Stimulated activated CD4-positive, alpha-beta T cell treated with anti-CD3 and anti-CD28 coated beads, Interleukin-4, amount 100 ng/mL, for 48 hours (primary cell): ENCODE measurements at places on chromosomes 12 and 14.
A peak's percentile ranks its signal among the peaks of the same experiment; 100 is the strongest.

- DNase-seq = no peak
Measured at GRCh38 chr14:23411563-23412525, 3.8 kb upstream of the MYH6 start.

GRCh38 chr12:102421802-102422583, 58.4 kb downstream of the IGF1 start:
- no peak for DNase-seq

DNA sequence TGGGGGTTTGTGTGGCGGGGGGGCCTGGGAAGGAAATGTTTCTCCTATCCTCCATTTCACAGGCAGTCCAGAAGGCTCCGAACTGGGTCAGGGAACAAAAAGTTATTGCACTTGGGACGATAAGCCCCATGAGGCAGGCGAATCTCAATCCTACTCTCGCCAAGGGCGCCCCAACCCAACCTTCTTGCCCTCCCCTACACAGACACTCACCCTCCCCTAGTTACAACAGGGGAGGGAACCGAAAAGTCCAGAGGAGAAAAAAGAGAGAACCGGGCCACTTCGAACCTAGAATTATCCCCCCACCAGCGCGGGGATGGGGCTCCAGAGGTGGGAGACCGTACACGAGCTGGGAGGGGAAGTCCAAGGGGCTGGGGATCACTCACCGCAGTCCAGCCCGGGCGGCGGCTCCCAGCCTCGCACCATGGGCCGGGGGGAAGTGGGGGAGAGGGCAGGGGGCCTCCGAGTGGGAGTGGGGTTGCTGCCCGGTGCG, 357 bp downstream of the HOMEZ start:
- DNase-seq = no peak

- peak; percentile 55 for DNase-seq
Measured at GRCh38 chr12:51341251-51342007, 5.0 kb downstream of the CELA1 start.

- DNase-seq = no peak
Measured at GRCh38 chr14:66078006-66078405, 408.2 kb upstream of the CCDC196 start.

DNA sequence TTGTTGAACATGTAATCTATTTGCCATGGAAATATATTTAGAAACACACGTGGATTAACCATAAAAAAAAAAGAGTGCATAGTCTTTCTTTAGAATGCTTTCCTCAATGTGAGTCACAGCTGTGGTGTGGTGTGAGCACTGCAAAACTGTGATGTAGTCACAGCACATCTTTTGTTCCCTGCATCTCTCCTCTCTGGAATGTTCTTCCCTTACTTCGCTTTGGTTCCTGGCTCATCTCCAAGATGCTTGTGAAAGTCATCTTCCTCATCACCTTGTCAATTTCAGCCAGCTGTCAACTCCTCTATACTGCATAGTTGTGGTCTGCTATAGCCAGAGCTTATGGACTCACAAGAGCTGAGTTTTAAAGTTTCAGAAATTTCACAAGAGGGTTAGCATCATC, 60.2 kb downstream of the STAB2 start:
- no peak for DNase-seq

DNA sequence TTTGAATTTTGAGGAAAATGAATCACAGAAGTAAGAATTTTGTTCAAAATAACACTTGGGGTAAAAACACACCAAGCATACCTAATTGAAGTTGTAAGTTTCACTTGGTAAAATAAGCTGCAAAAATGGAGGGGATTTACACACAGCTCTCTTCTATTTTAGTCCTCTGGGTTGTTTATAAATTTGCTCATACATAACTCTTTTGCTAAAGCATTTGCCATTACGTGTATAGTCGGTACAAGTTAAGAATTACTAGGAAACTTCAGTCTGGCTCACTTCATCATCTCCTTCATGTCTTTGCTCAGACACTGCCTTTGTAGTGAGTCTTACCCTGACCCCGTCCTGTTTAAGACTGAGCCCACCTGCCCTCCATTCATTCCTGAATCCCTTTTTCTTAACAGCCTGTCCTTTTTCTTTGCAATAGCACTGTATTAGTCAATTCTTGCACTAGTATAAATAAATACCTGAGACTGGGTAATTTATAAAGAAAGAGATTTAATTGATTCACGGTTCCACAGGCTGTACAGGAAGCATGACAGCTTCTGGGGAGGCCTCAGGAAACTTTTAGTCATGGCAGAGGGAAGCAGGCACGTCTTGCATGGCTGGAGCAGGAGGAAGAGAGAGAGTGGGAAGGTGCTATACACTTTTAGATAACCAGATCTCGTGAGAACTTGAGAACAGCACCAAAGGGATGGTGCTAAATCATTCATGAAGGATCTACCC, 451.1 kb downstream of the PCNX1 start:
- no peak for DNase-seq

GRCh38 chr14:22807432-22808087, 7.7 kb downstream of the SLC7A7 start:
- DNase-seq = no peak

DNA sequence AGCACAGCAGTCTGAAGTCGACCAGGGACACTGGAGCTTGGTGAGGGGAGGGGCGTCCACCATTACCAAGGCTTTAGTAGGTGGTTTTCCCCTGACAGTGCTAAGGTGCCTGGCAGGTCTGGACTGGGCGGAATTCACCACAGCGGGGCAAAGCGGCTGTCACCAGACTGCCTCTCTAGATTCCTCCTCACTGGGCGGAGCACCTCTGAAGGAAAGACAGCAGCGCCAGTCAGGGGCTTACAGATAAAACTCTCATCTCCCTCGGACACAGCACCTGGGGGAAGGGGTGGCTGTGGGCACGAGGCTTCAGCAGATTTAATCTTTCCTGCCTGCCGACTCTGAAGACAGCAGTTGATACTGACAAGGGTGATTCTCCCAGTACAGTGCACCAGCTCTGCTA, 39.1 kb downstream of the DDHD1 start:
- no peak for DNase-seq

DNA sequence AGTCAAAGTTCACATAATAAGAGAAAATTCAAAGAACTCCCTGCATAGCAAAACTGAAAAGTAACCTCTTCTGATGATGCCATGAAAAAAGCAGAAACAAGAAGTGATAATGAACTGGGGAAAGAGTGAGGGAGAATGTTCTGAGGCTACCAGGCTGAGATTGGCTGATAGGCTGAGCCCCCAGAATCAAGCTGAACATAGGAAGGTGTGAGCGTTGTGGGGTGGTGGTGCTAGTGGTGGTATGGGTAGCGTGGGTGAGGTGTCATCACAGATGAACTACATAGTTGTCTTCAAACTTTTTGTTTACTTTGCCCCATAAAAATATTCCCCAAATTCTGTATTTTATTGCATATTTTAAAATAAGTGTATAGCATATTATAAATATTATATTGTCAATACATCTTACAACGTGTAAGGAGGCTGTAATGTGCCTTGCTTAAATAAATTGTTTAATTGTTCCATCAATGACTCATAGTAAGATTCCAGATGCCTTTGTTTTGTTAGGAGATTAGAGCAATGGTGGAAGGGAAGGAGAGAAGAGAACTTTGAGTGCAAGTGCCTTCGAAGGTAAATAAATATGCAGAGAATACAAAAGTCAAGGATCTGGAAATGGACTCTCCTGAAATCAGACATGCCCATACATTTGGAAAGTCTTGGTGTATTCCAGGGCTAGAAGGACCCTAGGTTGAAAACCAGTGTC, 15.8 kb upstream of the CFAP54 start:
- no peak for DNase-seq

DNA sequence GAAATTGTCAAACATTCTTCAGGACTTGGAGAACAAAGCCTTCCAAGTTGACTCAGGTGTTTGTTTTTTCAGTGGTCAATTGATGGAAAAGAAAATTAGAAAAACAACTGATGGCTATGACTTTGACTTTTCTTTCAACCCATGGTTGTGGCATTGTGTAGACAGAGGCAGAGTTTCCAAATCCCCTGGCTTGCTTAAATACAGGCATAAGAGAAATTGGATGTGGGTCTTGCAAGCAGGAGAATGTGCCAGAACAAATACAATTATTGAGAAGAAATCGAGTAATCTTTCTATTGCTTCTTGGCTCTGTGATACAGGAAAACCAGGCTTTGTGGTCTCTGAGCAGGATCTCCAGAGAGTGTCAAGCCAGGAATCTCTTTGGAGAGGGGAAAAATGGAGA, 40.9 kb upstream of the FRMD6 start:
- DNase-seq = no peak

DNA sequence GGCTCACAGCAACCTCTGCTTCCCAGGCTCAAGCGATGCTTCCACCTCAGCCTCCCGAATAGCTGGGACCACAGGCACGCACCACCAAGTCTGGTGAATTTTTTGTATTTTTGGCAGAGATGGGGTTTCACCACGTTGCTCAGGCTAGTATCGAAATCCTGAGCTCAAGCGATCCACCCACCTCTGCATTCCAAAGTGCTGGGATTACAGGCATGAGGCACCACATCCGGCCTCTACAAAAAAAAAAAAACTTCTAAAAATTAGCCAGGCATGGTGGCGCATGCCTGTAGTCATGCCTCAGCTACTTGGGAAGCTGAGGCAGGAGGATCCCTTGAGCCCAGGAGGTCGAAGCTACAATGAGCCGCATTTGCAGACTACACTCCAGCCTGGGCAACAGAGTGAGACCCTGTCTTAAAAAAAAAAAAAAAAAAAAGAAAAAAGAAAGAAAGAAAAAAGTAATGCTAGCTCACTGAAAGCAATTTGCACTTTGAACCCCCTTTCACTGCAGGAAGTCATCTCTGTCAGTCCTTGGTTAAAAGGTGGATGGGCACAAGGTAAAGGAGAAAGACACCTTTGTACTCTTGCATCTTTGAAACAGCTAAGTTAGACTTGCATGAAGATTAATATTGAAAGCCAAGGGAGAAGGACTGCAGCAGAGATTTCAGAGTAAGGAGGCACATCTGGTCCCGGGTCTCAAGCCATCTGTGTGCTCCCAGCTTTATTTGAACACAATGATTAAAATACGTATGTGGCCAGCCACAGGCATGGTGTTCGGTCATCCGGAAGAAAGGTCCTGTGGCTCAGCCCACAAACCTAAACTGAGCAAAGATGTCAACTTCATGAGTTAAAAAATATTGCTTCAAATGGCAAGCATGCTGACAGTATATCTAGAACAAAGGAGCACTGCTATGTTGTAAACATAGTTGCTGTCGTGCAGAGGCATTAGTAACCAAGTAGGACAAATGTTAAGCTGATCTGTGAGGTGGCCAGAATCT, 103.8 kb upstream of the HMGA2 start:
- no peak for DNase-seq

- no peak for DNase-seq
Measured at GRCh38 chr12:67920413-67920812, 68.8 kb upstream of the IFNG-AS1 start.

DNA sequence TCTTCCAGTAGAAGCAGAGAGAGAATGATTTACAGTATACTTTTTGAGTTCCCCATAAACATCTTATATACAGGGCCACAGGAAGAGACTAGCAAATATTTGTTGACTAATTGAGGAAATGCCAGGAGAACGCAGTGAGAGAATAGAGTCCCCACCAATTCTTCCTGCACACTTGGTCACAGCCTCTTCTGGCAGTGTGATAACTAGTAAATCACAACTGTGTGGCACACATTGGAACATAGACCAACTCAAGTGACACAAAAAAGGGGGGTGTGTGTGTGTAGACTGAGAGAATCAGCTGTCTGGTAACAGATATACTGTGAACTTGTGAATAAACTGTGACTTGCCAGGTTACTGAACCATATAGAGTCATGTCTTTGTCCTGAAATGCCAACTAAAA, 10.2 kb downstream of the PFKM start:
- no peak for DNase-seq

GRCh38 chr14:99612738-99613330, 8.8 kb upstream of the CCDC85C start:
- no peak for DNase-seq

- DNase-seq = no peak
Measured at GRCh38 chr14:50839691-50840090, 8.7 kb upstream of the NIN start.

- DNase-seq = no peak
Measured at GRCh38 chr14:100842799-100843198, 16.9 kb downstream of the MEG3 start.

GRCh38 chr12:84542289-84542688, 370.3 kb downstream of the SLC6A15 start:
- DNase-seq = no peak

DNA sequence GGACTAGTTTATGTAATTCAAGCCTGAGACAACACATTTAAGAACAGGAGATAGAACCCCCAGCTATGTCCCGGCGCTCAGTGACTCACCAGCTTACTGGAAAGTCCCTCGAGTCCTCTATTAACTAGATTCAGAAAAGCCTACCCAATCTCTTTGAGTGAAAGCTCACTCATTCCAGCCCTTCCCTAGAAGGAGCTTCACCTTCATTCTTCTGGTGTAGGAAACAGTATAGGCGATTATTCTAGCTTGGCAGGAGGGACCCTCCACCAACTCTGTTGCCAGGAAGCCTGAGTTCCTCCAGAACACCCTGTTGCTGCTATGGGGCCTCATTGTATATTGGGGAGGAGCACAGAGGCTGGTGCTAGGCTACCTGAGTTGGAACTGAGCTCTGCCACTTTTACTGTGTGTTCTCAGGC, 57.2 kb upstream of the AEBP2 start:
- DNase-seq = peak; percentile 11

- no peak for DNase-seq
Measured at GRCh38 chr12:104886418-104887401, 71.4 kb downstream of the SLC41A2 start.

DNA sequence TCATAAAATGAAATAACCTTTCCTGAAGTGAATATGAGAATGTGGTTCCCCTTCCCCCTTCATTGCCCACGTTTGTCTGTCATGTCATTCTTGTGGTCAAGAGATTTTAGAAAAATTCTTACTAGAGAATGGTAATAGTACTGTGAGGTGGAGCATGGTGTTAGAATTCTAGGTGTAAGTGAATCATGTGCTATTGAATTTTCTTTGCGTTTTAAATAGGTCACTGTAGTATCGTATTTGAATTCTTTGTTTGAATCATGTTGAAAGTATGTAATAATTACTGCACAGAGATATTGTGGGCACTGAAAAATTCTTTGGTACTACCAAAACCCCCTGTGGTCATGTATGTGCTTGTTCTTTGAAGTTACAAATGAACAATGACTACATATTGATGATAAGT, 49.9 kb downstream of the FUT8 start:
- DNase-seq = no peak

GRCh38 chr12:66149702-66150398, 19.3 kb upstream of the LLPH start:
- DNase-seq = no peak

- no peak for DNase-seq
Measured at GRCh38 chr14:58054100-58054499, 97.9 kb downstream of the ARMH4 start.

GRCh38 chr12:5648692-5649359, 216.9 kb downstream of the NTF3 start:
- DNase-seq = no peak

DNA sequence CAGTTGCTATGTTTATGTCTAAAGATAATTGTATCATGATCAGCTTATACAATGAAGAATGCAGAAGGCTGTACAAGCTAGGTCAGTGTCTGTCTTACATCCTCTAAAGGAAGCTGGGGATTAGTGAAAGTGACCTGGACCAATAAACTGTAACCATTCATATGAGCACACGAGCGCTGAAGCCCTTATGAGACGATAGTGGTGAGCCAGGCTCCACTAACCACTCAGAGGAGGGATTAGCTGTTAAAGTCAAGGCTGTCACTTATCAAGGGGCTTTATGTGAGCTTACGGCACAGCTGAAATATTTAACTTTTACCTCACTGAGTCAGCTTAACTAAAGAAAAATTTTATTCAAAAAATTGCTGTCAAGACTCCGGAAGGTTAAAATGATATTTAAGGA, 30.3 kb downstream of the NDUFA12 start:
- DNase-seq = no peak

GRCh38 chr14:68367536-68367935, 425.3 kb downstream of the ZFP36L1 start:
- no peak for DNase-seq
